ENCODE measurements at places on chromosomes 1 and 21.

- DNase-seq: no peak
Measured at GRCh38 chr1:18354612-18355011, 126.1 kb upstream of the KLHDC7A start.

DNA sequence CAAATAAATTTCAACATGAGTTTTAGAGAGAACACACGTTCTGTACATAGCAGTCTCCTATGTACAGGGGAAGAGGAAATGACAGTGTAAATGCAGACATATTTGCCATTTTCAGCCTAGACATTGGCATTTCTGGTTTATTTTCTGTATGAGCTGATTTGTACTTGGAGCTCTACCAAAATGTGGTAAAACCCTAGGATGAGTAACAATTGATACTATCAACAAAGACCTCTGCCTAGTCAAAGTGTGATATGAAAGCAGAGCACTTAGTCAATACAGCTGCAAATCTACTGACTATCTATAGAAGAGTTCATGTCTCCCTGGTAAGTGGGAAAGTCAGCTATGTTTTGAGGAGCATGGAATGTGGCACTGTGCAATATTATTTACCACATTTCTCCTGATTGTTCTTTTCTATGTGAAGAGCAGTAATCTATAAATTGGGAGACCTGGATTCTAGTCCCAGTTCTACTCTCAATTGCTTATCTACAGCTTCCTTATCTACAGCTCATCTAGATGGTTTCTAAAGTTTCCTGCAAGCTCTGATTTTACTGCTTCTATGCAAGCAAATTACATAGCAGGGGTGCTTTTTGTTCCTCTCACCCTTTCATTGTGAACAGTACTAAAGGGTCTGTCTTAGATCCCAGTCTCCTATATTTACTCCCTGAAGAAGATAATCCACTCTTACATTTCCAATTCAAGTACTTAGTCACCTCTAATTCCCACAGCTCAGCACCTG lies 334.2 kb downstream of the NTNG1 start:
- no peak for DNase-seq

GRCh38 chr1:231393668-231394067 lies 28.4 kb downstream of the EGLN1 start:
- DNase-seq: no peak

GRCh38 chr1:22971161-22971560 lies 1.5 kb downstream of the LACTBL1 start:
- DNase-seq: no peak

DNA sequence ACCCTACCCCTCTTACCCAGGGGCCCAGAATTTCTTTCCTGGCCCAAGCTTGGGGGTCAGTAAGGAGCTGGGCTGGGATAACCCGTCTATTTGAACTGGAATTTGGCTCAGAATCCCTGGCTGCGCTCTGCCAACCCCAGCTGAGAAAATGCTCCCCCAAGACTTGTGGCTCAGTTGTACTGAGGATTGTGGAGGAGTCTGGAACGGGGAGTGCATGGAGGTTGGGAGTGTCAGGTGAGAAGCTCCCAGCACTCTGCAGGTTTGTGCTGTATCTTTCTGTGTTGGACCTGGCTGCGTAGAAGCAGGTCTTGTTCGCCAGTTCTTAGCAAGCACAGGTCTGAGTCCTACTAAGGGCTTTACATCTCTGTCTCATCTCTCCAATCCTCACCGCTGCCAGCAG lies 1.6 kb downstream of the TCEA3 start:
- DNase-seq: no peak

GRCh38 chr1:205313563-205314308 lies 7.8 kb downstream of the NUAK2 start:
- no peak for DNase-seq

- no peak for DNase-seq
Measured at GRCh38 chr1:92577261-92577895, 90.7 kb upstream of the GFI1 start.

DNA sequence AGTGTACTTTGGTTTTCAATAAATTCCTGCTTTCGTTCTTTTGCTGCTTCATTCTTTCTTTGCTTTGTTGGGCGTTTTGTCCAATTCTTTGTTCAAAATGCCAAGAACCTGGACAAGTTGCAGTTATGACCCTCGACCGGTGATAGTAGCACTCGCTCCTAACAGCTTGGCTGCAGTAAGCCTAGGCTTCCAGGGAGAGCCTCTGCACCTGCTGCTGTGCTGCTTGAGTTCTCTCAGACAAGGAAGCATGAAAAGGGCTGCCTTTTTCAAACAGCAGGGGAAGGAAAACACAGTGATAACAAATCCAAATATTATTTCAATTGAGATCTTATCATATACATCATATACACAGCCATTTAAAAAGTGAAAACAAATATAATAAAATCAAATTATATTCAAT lies 12.8 kb upstream of the RIPK4 start:
- no peak for DNase-seq

DNA sequence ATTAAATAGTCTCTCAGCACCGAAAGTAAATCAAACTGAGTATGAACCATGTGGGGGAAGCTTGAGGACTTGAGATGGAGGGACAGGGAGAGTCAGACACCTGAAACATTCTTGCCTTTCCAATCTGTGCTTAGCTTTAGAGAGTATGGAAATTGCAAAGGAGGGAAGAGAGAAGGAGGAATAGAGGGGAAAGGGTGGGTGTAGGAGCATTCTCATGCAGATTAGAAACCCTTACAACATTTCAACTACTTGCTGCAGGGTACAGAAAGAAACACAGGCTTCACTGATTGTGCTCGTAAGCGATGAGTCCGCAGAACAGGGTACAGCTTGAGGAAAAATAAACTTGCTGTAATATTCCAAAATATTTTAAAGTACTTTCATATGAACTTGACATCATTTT lies 73.8 kb downstream of the NIBAN1 start:
- no peak for DNase-seq

DNA sequence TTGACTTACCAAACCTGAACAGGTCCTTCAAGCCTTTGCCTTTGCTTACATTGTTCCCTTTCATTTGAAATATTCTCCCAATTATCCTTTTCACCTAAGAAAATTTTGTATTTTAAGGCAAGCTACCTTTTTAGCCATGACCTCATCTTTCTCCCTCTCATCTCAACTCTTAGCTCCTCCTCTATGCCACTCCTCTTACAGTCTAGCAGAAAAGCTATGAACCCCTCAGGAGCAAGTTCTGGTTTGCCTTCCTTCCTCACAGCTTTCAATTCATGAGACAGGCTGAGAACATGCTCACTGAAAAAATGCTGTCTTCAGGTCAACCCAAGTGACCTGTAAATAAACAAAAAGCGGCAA lies 8.3 kb upstream of the MUTYH start:
- DNase-seq: no peak

All from stimulated activated CD4-positive, alpha-beta T cell treated with anti-CD3 and anti-CD28 coated beads, Interleukin-15, amount 100 ng/mL, for 1 hour (primary cell).